ENCODE measurements at places on chromosomes 4 and X.

GRCh38 chr4:71614621-71615020 lies 169.3 kb downstream of the GC start:
- DNase-seq, result no peak

- DNase-seq, result no peak
Measured at GRCh38 chr4:39729557-39729956, 31.6 kb downstream of the UBE2K start.

DNA sequence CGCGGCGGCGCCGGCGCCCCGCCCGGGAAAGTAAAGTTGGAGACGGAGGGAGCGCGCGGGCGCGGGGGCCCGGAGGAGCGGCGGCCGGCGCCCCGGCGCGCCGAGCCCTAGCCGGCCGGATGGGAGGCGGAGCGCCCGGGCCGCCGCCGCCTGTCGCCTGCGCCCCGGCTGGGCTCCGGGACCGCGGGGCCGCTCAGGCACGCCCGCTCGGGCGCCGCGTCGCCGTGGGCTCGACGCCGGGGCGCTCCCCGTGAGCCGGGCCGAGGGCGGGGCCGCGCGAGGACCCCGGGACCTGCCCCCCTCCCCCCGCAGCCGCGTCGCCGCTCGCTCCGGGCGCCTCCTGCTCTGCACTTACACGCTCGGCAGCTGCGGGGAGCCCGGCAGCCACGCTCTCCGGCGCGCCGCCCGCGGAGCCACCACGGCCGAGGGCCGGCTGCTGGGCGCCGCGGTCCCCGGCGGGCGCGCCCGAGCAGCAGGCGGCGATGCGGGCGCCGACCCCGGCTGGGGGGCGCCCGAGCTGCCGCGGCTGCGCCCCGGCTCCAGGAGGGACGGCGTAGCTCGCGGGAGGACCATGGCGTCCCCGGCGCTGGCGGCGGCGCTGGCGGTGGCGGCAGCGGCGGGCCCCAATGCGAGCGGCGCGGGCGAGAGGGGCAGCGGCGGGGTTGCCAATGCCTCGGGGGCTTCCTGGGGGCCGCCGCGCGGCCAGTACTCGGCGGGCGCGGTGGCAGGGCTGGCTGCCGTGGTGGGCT lies at the start of gene ADRA2C:
Gene ADRA2C, plus strand, starts transcription at position 350 of the 749 bp plus-strand sequence. Its CDS starts 222 bp downstream, at position 572.
- no peak for DNase-seq

DNA sequence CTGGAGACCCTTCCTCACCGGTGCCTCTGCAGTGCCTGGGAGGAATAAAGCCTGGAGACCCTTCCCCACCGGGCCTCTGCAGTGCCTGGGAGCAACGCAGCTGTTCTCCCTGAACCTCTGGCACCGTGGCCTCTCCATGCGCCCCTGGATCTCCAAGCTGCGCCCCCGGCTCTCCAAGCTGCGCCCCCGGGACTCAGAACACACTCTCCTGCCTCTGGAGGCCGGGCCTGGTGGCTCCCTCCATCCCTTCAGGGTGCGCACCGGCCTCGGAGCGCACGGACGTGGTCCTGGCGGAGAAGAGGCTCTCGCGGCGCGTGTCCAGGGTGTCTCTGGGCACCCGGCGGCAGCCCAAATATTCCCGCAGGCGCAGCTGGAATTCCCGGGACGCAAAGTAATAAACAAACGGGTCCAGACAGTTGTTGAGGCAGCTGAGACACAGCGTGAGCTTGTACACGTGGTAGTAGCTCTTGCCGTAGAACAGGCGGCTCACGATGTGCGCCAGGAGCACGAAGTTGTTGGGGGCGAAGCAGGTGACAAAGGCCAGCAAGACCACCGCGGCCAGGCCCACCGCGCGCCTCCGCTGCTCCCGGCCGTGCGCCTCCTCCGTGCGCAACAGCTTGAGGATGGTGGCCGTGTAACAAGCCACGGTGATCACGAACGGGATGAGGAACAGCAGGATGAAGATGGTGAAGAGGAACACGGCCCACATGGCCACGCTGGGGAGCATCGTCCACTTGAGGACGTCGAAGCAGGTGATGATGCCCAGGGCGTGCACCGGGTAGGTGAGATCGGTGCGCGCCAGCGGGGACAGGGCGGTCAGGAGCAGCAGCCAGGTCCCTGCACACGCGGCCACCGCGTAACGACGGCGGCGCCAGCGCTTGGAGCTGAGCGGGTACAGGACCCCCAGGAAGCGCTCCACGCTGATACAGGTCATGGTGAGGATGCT lies 12.8 kb upstream of the ASMTL start:
- DNase-seq, result no peak

DNA sequence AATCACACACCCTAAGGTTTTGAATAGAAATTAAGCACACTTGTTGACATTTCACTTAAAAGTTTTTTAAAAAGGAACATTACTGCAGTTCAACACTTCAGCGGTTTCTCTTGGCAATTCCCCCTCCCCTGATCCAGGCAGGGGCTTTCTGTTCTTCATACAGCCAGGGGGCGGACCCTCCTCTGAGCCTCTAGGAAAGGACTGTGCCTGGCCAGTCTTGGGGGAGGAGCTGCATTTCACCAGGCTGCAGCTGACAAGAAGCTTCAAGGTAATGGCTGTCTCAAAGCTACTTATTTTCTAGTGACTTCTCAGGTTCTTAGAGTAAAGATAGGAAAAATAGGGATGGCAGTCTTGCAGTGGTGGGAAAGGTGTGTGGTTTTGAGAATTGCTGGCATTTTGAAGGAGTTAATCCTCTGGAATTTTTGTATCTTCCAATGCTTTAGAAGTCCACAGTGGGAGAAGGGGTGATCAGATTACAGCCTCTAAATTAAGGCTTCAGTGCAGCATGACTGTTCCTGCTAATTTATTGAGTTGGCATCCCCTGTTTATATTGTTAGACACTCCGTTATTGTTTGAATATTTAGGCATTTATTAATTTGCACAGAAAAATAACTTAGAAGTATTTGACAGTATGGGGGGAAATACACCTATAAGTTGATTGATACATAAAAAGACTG lies 33.5 kb downstream of the PWWP3B start:
- DNase-seq, result no peak
